Fibroblast of skin of left quadriceps (primary cell): ENCODE measurements at places on chromosomes 3 and 15.

GRCh38 chr3:14460342-14461005 is 58.1 kb downstream of the SLC6A6 start:
- peak; percentile 53 for DNase-seq

- DNase-seq, result no peak
Observed at GRCh38 chr3:29072611-29073010, 208.3 kb upstream of the RBMS3 start.

DNA sequence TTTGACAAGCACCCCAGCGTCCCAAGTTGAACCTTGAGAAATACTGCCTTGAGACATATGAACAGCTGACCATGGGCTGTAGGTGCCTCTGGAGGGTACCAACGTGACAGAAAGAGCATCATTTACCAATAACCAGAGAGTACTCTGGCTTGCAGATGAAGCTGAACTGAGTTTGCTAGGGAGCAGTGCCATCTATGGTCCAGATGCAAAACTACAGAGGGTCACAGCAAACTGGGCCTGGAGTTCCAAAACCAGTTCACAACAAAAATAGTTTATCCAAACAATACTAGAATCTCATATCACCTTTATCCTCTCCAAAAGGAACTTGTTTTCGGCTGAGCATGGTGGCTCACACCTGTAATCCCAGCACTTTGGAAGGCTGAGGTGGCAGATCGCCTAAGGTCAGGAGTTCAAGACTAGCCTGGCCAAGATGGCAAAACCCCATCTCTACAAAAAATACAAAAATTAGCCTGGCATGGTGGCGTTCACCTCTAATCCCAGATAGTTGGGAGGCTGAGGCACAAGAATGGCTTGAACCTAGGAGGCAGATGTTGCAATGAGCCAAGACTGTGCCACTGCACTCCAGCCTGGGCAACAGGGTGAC is 69.3 kb downstream of the CHAC1 start:
- DNase-seq, result peak; percentile 28

DNA sequence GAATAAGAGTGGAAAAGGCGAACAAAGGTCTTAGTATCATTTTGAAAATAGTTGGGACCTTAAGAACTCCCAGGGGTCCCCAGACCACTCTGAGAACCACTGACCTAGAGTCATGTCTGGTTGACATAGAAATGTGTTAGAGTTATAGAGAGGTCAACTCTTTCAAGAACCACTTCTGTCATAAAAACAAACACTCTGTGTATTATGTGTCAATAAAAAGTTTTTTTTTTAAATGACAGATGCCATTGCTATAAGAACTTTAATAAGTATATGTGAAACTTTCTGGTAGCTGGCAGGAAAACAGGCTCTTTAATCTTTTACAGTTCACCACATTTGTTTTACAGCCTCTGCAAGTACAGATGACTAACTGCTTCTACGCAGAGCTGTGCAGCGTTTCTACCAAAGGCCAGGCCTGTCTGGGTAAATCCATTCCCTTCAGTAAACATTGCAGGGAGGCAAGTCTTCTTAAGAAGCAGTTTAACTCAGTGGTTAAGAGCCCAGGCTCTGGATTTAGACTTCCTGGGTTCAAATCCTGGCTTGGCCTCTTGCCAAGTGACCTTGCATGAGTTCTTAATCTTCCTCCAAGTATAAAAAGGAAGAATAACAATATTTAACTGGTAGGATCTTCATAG is 56.6 kb downstream of the RFTN1 start:
- peak; percentile 51 for DNase-seq

GRCh38 chr15:42457445-42458442 is 33.2 kb downstream of the ZNF106 start:
- DNase-seq, result peak; percentile 91
